ENCODE measurements at places on chromosomes 4 and X. TPM values are rescaled to one million over a fixed set of nuclear protein-coding genes. Genes with fewer than 3 reads are reported as not detected.

Gene GPC3
- not detected for total RNA-seq

Gene TLR10
- not detected for total RNA-seq

Gene FATE1
- total RNA-seq, result not detected

Gene IBSP
- not detected for total RNA-seq
